ENCODE measurements at places on chromosomes 1 and 21.

- no peak for DNase-seq
These were observed 6.6 kb downstream of the EPHB2 start for GRCh38 chr1:22717037-22717760.

GRCh38 chr1:59025898-59026426 lies 242.1 kb upstream of the JUN start:
- DNase-seq, result peak; percentile 59

GRCh38 chr21:46295177-46295770 lies 9.1 kb downstream of the YBEY start:
- no peak for DNase-seq

DNA sequence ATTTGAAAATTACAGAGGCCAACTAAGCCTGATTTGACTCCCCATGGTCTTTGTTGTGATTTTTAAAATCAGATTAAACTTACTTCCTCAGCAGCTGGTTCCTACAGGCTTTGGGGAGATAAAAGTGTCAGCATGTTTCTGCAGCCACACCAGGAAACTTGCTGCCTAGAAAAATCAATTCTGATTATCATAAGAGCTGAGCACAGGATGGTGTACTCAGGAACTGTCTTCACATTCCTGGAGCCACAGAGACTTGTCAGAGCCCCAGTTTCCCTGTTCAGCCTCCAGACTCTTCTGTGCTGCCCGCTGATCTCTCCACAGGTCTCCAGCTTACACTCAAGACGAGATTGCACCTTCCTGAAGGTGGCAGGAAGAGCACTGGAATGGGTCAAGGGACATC lies 23.9 kb downstream of the RAB3B start:
- DNase-seq, result no peak

DNA sequence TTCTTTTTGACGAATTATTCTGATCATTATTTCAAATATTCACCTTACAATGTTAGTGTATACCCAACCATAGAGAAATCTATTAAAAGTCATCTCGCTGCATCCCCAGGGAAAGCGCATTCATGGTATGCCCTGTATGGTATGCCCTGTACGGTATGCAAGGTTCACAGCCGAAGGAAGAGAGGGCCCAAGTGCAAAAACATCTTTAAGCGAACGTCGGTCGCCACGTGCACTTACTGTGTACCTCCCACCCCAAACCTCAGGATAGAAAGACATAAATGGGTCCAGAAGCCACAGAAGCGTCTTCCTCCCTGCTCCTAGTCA lies 14.4 kb downstream of the HLX start:
- no peak for DNase-seq

- no peak for DNase-seq
These were observed 1.7 kb upstream of the PRDM16 start for GRCh38 chr1:3067301-3067670.

- DNase-seq, result no peak
These were observed 18.3 kb downstream of the NPR1 start for GRCh38 chr1:153696741-153697140.

- DNase-seq, result no peak
These were observed 6.7 kb downstream of the C1orf115 start for GRCh38 chr1:220696863-220697231.

DNA sequence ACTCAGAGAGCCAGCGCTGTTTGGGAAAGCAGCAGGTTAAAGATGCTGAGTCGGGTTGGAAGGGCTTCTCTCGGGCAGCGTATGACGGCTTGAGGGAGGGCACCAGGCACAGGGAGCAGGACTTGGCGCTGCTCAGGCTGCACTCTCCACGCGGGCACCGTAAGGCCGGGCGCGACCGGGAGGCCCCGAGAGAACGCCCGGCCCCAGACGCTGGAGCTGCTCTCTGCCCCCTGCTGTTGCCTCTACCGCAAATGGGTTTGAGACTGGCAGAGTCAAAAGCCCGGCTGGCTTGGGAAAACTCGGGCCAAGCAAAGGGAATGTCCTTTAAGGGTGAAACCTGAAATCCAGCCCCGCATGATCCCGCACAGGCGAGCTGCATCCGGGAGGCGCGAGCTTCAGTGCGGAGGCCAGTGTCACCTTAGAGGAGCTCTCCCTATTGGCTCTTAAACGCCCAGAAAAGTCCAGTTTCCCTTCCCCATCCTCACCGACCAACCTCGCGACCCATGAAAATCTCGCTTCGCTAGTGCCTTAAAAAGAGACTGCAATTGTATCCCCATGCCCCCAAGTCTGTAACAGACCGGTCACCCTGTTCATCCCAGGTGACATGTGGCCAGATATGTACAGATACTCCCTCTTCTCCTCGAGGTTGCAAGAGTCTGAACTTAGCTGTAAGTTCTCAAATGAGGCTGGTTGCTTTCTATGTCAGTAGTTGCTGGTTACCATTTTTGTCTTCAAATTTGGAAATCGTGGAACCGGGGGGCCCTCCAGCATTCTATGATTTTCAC lies 1.1 kb downstream of the PRRX1 start:
- DNase-seq, result no peak

- no peak for DNase-seq
These were observed 72.5 kb downstream of the NTMT2 start for GRCh38 chr1:170218257-170218650.

DNA sequence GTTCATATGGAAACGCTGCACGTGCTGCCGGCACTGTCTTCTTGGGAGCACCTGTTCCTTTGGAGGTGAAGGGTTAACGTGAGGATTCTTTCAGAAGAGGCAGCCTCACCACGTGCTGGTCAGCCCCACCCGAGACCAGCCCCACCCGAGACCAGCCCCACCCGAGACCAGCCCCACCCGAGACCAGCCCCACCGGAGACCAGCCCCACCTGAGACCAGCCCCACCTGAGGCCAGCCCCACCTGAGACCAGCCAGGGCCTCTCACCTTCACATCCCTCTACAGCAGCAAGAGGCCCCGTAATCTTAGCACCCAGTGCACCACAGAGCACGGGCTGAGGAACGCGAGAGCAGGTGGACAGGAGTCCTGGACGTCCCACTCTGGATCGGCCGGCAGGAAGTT lies 18.0 kb downstream of the PRDM16 start:
- DNase-seq, result no peak

DNA sequence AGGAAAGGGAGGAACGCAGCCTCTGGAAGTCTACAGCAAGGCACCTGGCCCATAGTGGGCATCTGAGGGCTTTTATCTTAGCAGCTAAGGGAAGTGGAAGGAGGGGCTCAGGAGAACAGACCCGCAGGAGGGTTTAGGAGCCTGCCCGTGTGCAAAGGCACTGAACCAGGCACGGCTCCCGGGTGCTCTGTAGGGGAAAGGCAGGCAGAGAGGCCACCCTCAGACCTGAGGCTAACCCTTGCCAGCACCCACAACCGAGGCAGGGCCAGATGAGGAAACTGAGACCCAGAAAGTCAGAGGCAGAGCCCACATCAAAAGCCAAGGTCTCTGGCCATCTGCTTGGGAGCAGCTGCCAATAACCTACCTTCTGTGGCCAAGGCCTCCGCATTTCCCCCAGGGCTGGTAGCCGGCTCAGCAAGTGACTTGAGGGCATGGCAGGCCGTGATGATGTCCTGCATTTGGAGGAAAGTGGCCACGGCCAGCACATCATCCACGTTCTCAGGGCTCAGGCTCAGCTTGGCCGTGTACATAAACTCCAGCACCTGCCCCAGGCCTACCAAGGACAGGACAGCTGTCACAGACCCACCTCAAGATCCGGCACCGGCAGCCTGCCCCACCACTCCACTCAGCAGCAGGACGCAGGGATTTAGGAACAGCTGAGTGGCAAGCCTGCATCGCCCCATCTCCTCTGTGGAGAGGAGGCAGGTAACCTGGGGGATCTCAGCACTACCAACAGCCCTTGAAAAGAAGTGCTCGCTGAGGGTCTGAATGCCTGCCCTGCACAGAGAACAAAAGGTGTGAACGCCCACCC lies 29.1 kb downstream of the ZBTB17 start:
- no peak for DNase-seq

GRCh38 chr21:36126208-36126565 lies 8.7 kb upstream of the CBR3 start:
- DNase-seq, result no peak

GRCh38 chr1:175287849-175288248 lies 95.3 kb upstream of the KIAA0040 start:
- no peak for DNase-seq

DNA sequence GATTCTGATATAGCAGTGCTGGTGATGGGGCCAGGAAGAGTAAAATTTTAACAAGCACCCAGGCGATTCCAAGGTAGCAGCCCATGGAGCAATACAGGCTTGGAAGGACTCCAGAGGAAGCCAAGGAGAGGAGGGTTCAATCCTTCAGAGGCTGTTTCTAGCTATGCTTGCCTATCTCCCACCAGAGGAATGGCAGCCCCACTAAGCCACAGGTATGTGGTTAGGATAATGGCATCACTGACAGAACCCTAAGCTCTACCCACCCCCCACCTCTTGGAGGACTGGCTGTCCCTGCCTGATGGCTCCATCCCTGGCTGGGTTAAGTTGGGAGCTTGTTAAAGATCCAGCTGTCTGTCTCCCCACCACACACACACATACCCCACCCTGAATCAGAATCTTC lies 19.3 kb upstream of the PTAFR start:
- DNase-seq, result no peak

- no peak for DNase-seq
These were observed 136.4 kb upstream of the KCNE2 start for GRCh38 chr21:34227386-34227852.

DNA sequence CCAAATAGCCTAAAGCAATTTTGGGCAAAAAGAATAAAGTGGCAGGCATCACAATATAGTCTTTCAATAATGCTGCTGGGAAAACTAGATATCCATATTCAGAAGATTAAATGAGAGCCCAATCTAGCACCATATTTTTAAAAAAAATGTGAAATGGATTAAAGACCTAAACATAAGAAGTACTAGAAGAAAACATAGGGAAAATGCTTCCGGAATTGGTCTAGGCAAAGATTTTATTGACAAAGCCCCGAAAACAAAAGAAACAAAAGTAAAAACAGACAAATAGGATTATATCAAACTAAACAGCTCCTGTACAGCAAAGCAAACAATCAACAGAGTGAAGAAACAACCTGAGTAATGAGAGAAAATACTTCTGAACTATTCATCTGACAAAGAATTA lies 48.6 kb upstream of the KCNK1 start:
- DNase-seq, result no peak

- no peak for DNase-seq
These were observed 50.1 kb downstream of the TIAM1 start for GRCh38 chr21:31293986-31294385.

DNA sequence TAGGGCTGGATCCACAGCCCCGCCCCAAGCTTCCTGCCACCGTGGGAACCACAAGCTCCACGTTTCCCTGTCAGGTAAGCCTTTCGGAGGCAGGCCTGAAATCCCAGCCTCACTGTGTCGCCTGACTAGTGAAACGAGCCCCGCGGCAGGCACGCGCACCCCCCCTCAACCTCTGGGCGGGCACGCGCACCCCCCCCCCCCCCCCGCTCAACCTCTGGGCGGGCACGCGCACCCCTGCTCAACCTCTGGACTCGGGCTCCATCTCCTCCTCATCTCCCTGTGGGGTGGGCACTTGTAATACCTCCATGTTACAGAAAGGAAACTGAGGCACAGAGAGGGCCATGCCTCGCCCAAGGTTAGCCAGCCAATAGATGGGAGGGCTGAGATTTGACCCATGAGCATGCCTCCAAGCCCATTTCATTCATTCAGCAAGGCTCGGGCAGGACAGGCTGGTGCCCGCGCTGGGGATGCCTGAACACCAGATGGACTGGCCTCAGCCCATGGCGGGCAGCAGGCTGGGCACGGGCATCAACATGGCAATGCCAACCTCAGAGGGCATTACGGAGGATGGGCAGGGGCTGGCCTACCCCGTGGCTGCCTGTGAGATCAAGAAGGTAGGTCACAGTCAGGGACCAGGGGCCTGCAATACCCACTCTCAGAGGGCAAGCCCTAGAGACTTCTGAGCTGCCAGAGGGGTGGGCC lies 4.7 kb downstream of the CFAP410 start:
- DNase-seq, result no peak

- DNase-seq, result no peak
These were observed 1051.7 kb downstream of the TTLL7 start for GRCh38 chr1:82947278-82947677.

DNA sequence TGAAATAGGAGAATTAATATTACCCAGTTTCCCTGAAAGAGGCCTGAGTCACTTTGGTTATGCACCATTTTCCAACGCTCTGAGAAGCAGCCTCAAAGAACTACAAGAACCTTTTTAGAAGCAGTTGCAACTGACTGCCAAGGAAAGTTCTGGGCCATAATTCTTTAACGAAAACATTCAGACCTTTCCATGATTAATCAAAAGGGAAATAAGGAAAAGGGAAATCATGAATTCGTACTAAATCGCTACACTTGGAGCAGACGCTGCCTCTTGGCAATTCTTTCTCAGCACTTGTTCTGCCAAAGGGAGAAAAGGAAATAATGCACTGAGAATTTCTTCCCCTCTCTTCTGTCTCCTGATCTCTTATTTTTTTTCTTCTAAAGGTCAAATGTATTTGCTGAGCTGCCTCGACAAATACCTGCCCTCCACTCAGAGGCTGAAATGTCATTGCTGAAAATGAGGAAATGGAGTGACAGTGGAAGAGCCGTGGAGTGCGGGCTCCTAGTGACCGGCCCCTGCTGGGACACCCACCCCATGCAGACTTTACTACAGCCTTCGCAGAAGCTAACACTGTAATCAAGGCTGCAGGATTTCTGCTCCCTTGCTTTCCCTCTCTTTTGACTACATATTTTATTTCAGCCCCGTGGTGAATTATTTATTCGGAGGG lies 67.9 kb upstream of the GALNT2 start:
- no peak for DNase-seq

- no peak for DNase-seq
These were observed 4.8 kb upstream of the IL24 start for GRCh38 chr1:206892351-206892984.

DNA sequence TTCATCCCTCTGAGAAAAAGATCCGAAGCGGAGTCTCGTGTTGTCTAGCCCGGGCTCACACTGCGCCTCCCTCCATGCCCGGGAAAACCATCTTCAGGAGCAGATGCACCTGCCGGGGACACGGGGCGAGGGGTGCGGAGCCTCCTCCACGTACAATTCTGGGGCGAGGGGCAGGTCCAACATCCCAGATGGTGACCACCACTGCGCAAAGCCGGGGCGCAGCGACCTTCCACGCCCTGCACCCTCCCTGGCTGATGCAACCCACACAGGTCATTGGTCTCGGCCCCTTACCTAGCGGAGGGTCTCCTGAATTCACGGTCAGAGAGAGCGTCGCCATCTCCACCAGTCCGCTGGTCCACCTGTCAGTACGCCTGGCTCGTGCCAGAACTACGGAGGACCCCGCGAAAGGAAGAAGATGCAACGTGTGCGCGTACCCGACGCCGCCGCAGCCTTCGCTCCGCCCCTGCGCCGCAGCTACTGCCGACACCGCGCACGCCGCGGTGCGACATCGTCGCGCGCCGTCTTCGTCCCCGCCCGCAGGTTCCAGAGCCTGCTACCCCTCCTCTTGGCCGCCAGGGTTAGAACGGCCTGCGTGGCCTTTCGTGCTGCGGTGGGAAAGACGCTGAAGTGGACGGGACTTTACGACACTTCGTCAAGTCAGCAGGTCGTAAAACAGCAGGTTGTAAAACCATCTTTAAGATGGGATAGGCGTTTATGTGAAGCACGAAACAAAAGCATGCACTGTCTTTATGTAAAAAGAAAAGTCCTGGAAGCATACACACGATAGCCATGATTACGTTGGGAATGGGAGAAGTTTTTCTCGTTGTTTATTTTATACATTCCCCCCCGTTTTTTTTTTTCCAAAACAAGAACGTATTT lies at the start of gene EPRS1:
Gene EPRS1, minus strand, starts transcription at position 454 of the 879 bp plus-strand sequence. Its CDS starts 117 bp downstream, at position 337.
- DNase-seq, result peak; percentile 80

GRCh38 chr1:197911111-197911856 lies 5.9 kb upstream of the LHX9 start:
- no peak for DNase-seq
